Frontal cortex (tissue), 4 donors: ENCODE measurements at places on chromosomes 7 and 10. TPM values are rescaled to one million over a fixed set of nuclear protein-coding genes. Genes with fewer than 3 reads are reported as not detected.

SCART1 gene
- under 0.01 TPM for total RNA-seq

- no peak for DNase-seq
Observed at GRCh38 chr7:156703773-156704482, 63.4 kb downstream of the RNF32 start.

ACBD7 gene
- total RNA-seq, result 10.6 TPM

- DNase-seq, result no peak
Observed at GRCh38 chr10:71621231-71622153, 98.1 kb downstream of the C10orf105 start.

DNA sequence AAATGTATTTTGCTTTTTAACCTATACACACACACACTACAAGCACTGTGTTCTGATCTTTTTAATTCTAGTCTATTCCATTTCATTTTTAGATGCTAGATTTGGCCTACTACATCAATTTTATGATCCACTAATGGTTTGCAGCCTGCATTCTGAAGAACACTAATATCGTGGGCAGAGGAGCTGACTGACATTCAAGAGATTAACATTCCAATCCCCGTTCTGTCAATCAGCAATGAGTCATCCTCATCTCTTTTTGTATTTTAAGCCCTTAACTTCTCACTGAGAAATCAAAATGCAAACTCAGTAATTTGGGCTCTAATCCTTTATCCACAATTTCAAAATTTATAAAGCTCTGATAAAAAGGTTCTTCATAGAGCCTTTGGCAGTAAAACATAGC is 47.1 kb upstream of the GAD2 start:
- no peak for DNase-seq

NDUFA5 gene
- total RNA-seq, result 125 TPM

DNA sequence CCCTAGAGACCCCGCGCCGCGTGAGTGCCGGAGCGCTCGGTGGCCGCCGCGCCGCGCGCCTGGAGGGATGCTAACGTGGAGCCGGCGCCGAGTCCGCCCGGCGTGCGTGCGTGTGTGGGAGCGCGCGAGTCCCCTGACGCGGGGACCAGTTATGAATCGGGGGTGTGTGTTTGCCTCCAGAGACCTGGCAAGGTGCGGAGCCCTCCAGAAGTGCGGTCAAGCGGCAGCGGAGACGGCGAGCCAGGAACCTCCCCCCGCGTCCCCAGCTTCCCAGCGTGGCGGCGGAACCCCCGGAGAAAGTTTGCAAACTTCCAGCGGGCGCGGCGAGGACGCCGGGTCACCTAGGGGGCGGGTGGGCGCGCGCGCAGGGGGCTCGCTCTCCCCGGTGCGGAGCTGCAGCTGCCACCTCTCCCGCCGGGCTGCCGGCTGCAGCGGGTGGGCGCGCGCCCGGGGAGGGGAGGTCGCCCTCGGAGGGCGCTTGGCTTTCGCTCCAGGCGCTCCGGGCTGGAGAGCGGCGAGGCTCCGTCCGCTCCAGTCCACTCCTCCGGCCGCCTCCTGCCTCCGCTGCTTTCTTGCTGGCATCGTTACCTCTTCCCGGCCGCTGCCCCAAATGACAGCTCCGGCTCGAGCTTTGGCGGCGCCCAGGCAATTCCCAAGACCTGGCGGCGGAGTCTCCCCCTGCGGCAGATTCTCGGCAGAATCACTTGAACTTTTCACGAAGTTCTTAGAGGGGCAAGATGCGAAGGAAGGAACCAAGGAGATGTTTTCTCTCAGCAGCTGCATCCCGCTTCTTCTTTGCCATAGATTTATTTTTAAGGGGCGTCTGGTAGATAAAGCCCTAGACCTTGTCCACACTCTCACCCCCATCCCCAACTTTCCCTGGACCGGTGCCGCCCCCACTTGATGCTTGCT is 2.3 kb upstream of the CREB5 start:
- no peak for DNase-seq

DNA sequence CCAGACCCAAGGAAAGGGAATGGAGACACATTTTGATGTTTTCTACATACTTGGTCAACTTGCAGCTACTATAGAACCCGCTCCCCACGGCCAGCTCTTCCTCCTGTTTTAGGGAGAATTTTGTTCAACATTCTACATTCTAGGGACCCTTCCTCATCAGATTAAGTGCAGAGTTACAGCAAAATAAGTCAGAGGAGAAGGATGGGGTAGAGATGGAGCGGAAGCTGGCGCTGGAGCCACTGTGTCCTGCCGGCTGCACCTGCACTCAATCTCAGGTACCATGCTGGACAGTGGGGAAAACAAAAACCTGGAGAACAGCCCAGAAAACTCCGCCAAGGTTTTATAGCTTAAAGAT is 79.4 kb upstream of the EN2 start:
- DNase-seq, result no peak

TNS3 gene
- 6.1 TPM for total RNA-seq

- no peak for DNase-seq
Observed at GRCh38 chr7:118152149-118152548, 31.8 kb upstream of the LSM8 start.

DNA sequence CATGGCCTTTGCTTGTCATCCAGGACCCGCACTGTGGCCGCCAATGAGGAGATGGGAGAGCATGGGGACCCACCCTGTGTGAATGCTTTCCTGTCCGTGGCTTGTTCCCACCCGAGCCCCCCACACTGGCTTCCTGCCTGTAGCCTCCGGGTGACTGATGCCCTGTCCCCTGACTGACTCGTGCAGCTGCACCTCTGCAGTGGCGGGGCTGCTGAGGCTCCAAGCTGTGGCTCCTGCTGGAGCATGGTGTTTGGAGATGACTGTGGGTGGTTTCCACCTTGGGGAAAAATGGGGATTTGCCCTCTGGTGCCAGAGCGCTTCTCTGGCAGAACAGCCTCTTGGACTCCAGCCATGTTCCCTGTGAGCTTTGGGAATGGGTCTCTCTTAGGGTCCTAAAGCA is 2.1 kb downstream of the CAMK1D start:
- no peak for DNase-seq

DNA sequence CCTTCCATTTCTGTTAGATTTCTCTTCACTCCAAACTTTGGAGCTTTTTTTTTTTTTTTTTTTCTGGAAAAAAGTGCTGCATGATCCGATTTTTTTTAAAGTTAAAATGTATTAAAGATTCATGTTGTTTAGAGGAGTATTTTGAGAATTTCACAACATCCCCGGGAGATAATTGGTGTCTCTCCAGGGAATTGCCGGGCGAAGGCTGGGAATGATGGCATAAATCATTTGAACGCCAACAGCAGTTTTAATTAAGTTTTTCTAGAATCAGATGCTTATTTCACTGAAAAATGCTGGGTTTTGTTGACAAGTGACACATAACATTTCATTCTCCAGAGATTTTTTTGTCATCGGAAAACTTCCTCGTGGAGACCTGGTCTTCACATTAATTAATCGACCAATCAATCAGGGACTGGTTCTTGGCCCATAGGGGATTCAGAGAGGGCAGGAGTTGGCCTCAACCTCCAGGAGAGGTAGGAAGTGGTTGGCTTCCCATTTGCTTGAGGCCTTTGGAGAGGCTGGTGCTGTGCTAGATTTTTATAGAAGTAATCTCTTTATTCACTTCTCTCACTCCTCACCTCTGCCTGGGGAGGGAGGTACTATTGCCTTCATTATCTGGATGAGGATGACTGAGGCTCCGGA is 439.4 kb downstream of the TYW1 start:
- no peak for DNase-seq

DNA sequence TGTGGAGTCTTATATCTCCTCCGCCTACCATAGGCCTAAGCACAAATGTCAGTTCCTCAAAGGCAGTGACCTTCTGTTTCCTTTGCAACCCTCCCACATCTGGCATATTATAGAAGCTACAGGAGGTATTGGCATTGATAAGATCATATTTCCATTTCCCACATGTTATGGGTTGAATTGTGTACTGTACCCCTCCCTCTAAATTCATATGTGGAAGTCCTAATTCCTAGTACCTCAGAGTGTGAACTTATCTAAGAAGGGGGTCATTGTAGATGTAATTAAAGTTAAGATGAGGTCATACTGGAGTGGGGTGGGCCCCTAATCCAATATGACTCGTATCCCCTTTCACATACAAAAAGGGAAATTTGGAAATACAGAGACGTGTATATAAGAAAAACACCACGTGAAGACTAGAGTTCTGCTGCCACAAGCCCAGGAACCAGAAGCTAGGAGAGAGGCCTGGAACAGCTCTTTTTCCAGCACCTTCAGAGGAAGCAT is 6.1 kb upstream of the LAMB4 start:
- no peak for DNase-seq

- DNase-seq, result no peak
Observed at GRCh38 chr7:144063710-144064109, 5.9 kb upstream of the OR2A25 start.

GRCh38 chr7:104358446-104359132 is 30.2 kb downstream of the LHFPL3 start:
- no peak for DNase-seq

GRCh38 chr7:29276199-29276598 is 81.6 kb downstream of the CHN2 start:
- DNase-seq, result no peak

GRCh38 chr7:504221-505111 is 15.2 kb downstream of the PDGFA start:
- no peak for DNase-seq

- DNase-seq, result no peak
Observed at GRCh38 chr10:110101464-110102144, 93.8 kb downstream of the ADD3 start.

DNA sequence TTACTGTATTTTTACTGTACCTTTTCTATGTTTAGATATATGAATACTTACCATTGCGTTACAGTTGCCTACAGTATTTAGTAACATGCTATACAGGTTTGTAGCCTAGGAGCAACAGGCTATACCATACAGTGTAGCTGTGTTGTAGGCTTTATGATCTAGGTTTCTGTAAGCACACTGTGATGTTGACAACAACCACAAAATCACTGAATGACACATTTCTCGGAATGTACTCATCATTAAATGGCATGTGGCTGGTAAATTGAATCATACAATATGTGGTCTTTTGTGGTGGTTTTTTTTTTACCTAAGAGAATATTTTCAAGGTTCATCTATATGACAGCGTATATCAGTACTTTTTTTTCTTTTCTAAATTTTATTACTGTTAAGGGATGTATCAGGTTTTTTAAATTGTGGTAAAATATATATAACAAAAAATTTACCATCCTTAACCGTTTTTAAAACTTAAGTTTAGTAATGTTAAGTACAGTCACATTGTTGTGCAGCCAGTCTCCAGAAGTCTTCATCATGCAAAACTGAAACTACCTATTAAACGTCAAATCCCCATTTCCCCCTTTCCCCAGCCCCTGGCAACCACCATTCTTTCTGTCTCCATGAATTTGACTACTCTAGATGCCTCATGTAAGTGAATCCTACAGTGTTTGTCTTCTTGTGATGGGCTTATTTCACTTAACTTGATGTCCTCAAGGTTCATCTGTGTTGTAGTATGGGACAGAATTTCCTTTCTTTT is 21.5 kb downstream of the BTAF1 start:
- no peak for DNase-seq

FGFBP3 gene
- 18.3 TPM for total RNA-seq

- no peak for DNase-seq
Observed at GRCh38 chr10:5012595-5012994, 8.9 kb upstream of the AKR1C2 start.

SAP25 gene
- not detected for total RNA-seq
